ENCODE measurements at places on chromosomes 13 and 19. TPM values are rescaled to one million over a fixed set of nuclear protein-coding genes. Genes with fewer than 3 reads are reported as not detected.

ARHGAP35 gene
- 49.8 TPM for total RNA-seq

- no peak for DNase-seq
Observed at GRCh38 chr19:16042533-16043085, 33.7 kb upstream of the TPM4 start.

GRCh38 chr13:101308247-101309013 lies 107.9 kb downstream of the NALCN start:
- DNase-seq = no peak

GRCh38 chr19:20612711-20613316 lies 47.2 kb upstream of the ZNF737 start:
- no peak for DNase-seq

DNA sequence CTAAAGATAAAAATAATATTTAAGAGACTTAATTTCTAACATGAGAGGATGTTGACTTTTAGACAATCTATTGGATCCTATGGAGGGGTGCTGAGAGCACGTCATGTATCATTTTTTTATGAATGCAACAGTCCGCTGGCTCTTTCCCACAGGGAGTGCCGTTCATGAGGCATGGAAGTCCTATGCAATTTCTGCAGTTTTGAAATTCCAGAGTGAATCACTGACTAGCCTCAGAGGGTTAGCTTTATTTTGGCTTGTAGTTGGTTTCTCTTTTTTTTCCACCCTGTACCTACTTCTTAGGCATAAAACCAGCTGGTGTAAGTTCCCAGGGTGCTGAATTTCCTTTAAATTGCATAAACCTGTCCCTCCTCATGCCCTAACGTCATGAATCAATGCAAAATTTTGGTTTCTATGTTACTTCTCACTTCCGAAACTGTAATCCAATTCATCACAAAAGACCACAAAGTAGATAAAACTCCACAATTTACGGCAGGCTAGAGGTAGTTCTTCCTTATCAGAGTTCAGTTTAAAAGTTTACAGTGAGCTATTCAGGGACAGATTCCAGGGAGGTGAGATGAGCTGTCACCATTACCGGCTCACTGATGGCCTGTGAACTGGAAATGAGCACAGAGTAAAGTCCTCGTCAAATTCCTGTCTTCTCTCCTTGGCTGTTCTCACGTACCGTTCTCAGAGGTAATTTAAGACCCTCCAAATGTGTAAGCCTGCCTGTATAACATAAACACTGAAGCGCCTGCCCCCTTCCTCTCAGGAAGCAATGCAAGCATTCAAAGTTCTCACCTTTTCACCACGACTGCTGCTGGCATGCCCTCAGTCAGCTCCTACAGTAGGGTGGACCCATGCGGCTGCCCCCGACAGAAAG lies 216.6 kb upstream of the SLC10A2 start:
- no peak for DNase-seq

DNA sequence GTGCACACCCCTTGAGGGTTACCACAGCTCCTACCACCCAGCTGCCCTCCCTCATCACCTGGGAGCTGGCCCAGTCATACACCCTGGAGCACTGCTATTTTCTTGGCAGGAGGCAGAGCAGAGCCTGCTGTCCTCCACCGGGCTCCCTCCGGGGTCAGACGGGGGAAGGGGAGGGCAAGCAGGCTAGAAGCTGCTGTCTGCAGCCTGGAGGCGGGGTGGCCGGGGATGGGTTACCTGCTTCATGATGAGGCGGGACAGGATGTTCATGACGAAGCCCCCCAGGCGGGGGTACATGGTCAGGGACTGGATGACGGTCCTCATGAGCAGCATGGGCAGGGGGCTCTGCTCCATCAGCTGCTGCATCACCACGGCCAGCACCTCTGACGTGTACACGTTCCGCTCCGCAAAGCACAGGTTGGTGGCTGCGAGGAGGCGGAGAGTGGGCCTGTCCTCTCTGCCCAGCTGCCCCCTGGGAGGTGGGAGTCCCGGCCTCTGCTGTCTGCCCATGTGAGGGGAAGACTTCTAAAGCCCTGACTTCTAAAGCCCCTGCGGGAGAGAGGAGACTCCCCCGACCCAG lies 2.7 kb upstream of the RSPH6A start:
- DNase-seq = no peak

NLRP9 gene
- not detected for total RNA-seq

CYP2S1 gene
- 1.2 TPM for total RNA-seq

Data from posterior vena cava (tissue), 2 donors.